Stimulated activated CD4-positive, alpha-beta T cell treated with anti-CD3 and anti-CD28 coated beads, Interleukin-1b, Interleukin-23, amount 100 ng/mL, for 24 hours (primary cell): ENCODE measurements at places on chromosomes 6 and 20.

GRCh38 chr6:56314683-56315523 is 67.5 kb upstream of the COL21A1 start:
- no peak for DNase-seq

GRCh38 chr6:16752206-16752866 is 8.9 kb downstream of the ATXN1 start:
- DNase-seq: no peak

DNA sequence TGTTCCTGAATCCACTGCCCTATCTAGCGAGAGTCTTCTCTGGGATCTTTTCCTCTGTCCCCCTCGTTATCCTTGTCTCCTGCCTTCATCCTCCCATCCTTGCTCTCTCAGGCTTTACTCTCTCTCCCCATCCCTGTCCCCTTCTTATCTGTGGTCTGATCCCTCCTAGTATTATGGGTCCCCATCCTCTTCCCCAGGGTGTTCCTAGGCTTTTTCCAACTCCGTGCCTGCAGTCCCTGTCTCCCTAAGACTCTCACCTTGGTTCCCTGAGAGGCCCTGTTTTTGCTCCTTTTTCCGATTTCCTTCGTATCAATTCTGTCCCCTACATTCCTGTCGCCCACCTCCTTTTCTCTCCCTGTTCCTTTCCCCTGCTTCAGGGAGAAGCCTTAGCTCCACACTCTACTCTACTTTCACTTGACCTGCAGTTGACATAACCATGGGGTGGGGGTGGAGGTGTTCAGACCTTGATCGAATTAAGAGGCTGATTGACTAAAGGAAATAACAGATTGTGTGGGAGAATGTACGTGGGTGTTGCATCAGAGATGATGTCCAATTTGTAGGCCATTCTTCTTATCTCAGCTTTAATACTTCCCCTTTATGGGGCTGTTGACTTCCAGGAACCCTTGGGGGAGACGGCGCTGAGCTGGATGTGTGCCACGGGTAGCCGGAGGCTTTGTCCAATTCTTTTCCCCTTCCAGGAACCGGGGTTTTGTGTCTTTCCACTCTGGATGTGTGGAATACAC is 905 bp downstream of the PPARD start:
- DNase-seq: no peak

DNA sequence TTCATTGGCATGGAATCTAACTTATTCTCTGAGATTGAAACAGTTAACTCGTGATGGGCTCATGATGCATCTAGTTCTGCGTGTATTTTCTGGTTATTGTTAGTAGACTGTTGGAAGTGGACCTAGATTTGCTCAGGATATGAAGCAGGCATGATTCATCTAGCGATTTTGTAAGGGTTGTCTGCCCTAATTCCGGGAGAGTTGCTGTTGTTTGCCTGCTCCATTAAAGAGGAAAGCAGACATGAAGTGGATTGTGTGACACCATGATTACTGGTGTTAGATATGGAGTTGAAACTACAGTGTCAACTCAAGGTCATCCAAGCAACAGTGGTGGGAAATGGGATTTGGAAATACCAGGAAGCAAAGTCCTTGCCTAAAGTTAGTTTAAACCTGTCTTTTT is 41.0 kb downstream of the SOX4 start:
- no peak for DNase-seq

DNA sequence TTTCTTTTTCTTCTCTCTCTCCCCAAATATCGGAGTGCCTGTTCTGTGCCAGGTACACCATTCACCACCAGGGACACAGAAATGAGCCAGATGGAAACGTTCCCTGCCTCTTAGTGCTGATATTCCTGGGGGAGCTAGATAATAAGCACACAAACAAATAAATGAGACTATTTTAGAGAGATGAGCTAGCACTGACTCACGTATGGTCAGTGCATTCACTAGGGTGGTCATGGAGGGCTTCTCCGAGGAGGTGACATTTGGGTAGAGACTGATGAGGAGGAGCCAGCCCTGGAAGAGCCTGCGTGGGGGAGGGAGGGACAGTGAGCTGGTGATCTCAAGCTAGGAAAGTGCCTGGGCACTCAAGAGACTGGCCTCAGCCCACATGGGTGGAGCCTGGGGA is 252.3 kb upstream of the KCNG1 start:
- no peak for DNase-seq

GRCh38 chr6:149246691-149247384 is 70.7 kb upstream of the TAB2 start:
- no peak for DNase-seq

GRCh38 chr6:33252759-33253158 is 18.9 kb downstream of the VPS52 start:
- no peak for DNase-seq

- no peak for DNase-seq
Observed at GRCh38 chr20:17518339-17519052, 12.7 kb downstream of the BFSP1 start.

- no peak for DNase-seq
Observed at GRCh38 chr6:43884652-43885022, 114.6 kb downstream of the VEGFA start.

- no peak for DNase-seq
Observed at GRCh38 chr6:157272372-157272771, 50.9 kb downstream of the TMEM242 start.
